ENCODE measurements at places on chromosomes 12 and 14.
A peak's percentile ranks its signal among the peaks of the same experiment; 100 is the strongest.

DNA sequence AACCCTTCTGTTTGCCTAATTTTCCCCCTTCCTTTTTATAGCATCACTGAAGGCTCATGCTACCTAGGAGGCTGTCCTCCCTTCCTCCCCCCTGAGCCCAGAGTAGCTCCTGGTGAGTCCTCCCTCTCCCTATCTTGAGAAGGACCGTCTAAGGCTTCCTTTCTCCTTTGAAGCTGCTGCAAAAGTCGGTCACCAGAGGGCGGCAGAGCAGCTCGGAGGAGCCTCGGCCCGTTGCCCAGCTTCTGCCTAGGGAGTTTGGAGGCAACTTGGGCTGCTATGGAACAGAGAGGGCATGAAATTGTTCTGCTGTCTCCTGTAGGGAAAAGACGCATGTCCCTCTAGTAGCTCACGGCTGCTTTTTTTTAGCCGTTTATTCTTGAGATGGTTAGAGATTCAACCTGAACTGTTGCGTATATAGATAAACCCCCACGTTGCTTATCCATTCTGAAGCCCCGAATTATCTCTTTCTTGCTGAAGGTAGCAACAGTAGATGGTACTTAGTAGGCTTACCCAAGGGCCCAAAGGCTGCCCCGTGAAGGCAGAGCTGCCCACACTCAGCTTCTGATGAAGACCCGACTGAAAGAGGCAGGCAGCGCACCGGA, 5.7 kb downstream of the WNT5B start:
- peak; percentile 55 for DNase-seq

- DNase-seq: no peak
These were observed 161.1 kb upstream of the FOXN3 start for GRCh38 chr14:89578156-89578555.

GRCh38 chr12:94147991-94148738, at the start of gene PLXNC1:
Gene PLXNC1, plus strand, starts transcription at chr12:94148577. Its CDS starts 395 bp downstream, at chr12:94148972.
- peak; percentile 37 for DNase-seq

- no peak for DNase-seq
These were observed 390.1 kb upstream of the PDE3A start for GRCh38 chr12:19978193-19978592.

GRCh38 chr14:80003138-80003537, 208.2 kb downstream of the DIO2 start:
- no peak for DNase-seq

GRCh38 chr12:31315044-31315715, 10.8 kb downstream of the SINHCAF start:
- DNase-seq: no peak

Data from stimulated activated CD4-positive, alpha-beta T cell treated with anti-CD3 and anti-CD28 coated beads, Interleukin-12 subunit alpha, Interleukin-12 subunit beta, amount 100 ng/mL, for 48 hours (primary cell).